ENCODE measurements at places on chromosomes 7 and 10. TPM values are rescaled to one million over a fixed set of nuclear protein-coding genes. Genes with fewer than 3 reads are reported as not detected.

AKR1C8 gene
- not detected for total RNA-seq

DLX5 gene
- total RNA-seq, result 3.4 TPM

ACTA2 gene
- total RNA-seq, result 20.7 TPM

DBNL gene
- total RNA-seq, result 36.6 TPM

CDNF gene
- 1.2 TPM for total RNA-seq

CARD11 gene
- total RNA-seq, result 0.25 TPM

SPOCK2 gene
- 25.8 TPM for total RNA-seq

COL1A2 gene
- total RNA-seq, result 107 TPM

CLCN1 gene
- not detected for total RNA-seq

TMEM209 gene
- 7.9 TPM for total RNA-seq

NPY4R gene
- total RNA-seq, result under 0.01 TPM

GNAT3 gene
- total RNA-seq, result not detected

AP1S1 gene
- 96.1 TPM for total RNA-seq

FAM13C gene
- total RNA-seq, result 15.2 TPM

FAM3C gene
- 119 TPM for total RNA-seq

DNAJC30 gene
- total RNA-seq, result 2.2 TPM

UNCX gene
- total RNA-seq, result not detected

GBX1 gene
- not detected for total RNA-seq
